ENCODE measurements at places on chromosomes 16 and 17.

GRCh38 chr17:48586355-48587258 lies 3.4 kb downstream of the HOXB3 start:
- no peak overlapping the region for H3K4me3 ChIP-seq
- no peak for DNase-seq
- no peaks in the 10 kb centered on the region for H3K27me3 ChIP-seq
- no peak overlapping the region for H3K27ac ChIP-seq
- peaks cover 16% of the 10 kb centered on the region for H3K4me1 ChIP-seq

DNA sequence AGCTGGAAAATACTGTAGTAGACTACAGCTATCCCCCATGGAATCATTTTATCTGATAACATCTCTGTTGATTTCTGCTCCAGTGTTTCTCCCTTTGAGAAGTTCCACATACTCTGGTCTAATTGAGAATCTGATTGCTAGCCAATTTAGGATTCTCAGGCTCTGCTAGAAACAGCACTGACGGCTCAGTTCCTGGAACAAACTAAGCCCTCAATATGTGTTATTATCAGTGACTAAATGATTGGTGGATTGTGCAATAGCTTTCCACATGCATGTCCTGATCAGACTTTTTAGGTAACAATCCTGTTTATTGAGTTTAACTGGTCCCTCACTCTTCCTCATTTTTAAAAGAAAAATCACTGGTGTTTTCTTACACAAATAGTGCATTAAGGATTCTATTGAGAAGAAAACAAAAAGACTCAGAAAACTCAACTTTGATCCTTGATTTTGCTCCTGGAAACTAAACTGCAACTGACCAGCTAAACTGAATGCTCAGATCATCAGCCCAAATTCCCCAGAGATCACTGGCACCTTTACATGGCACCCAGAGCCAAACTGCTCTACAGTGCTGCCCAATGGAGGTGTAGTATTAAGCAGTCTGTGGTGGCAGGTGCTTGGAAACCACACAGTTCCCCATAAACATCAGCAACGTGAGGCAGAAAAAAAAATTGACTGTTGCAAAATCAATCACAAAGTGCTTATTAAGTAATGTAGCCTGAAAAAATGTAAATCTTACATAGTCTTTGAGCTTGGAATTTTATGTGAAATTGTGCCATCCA lies 423.7 kb downstream of the TOX3 start:
- H3K4me3 ChIP-seq = no peak overlapping the region
- H3K27me3 ChIP-seq = no peaks in the 10 kb centered on the region
- no peak overlapping the region for H3K27ac ChIP-seq
- DNase-seq = no peak
- no peaks in the 10 kb centered on the region for H3K4me1 ChIP-seq

- H3K27ac ChIP-seq = no peak overlapping the region
- no peak for DNase-seq
- no peaks in the 10 kb centered on the region for H3K27me3 ChIP-seq
- H3K4me1 ChIP-seq = no peaks in the 10 kb centered on the region
- no peak overlapping the region for H3K4me3 ChIP-seq
These were observed 62.8 kb upstream of the B4GALNT2 start for GRCh38 chr17:49069585-49070273.

- no peak overlapping the region for H3K27ac ChIP-seq
- H3K4me1 ChIP-seq = peaks cover 5% of the 10 kb centered on the region
- no peak for DNase-seq
- no peaks in the 10 kb centered on the region for H3K36me3 ChIP-seq
- H3K4me3 ChIP-seq = no peak overlapping the region
These were observed 2.9 kb downstream of the IRF8 start for GRCh38 chr16:85901773-85902365.

Data from testis (tissue), 5 donors.